ENCODE measurements at places on chromosomes 5 and 9.

GRCh38 chr9:35367451-35367850, 122.5 kb upstream of the RUSC2 start:
- DNase-seq = no peak

DNA sequence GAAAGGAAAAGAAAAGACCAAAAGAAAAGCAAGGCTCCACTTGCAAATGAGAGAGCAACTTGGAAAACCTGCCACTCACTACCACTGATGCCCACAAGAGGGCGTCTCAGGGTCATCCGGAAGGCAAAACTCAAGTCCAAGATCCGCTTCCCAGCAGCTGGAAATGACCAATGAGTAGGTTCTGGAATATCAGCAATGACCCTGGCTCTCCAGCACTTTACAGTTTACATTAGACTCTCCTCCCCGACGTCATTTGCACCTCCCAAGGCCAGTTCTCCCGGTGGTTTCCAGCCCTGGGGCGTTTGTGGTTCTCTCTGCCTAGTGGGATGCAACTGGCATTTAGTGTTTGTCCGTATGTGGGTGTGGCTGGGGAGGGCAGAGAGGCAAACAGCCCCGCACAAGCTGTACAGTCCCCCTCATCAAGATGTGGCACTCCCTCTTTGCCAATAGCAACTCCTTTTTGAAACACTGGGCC, 193.8 kb upstream of the ZNF618 start:
- DNase-seq = peak; percentile 4

DNA sequence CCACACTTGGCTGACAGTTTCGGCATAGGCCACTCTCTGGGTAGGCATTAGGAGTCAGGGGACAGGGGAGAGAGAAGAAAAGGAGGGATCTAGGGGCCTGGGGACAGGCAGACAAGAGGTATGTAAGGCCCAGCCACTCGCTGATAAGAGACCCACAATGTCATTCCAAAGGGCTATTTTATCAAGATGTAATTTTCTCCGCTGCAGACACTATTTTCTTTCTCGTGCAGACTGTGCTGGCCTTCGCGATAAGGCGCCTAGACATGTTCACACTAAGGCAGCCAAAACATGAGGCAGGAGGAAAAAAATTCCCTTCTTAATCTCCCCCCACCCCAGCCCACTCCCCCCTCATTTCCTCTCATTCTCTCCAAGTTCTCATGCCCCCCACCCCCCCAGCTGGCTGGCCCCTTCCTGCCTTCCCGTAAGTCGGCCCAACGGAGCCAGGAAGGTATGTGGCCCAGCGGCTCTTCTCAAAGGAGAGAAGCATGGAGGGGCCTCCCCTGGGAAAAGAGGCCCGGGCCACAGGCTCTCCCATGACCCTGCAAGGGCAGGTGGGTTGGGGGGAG, 44.9 kb upstream of the SYNPO start:
- no peak for DNase-seq

DNA sequence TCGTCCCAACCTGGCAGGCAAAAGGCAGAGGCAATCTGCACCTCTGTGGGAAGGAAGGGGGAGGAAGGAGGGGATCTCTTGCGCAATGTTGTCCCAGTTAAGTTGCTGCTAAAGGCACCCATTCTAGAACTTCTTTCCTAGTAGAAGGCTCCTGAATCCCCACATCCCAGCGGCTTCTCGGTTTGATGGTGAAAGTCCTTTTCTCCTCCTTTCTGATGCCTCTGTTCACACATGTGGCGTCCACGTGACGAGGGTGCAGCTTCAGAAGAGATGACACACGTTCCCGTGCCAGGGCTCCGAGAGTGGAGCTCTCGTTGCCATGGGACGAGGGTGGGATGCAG, 96.9 kb upstream of the FCN2 start:
- no peak for DNase-seq

DNA sequence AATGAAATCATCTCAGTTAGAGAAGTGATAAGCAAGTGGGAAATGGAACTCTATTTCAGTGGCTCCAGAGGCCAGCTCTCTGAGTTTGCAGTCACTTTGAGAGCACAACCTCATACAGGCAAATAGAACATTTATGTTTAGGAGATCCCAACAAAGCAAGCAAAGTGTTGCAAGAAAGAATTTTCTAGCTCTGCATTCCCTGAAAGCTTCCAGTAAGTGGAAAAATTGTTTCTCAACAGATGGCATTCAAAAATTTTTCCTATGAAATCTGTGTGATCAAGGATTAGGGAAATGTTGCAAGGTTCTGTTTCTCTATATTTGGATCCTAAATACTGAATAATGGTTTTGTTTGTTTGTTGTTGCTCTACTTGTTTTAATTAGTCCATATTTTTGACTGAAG, 764.2 kb upstream of the ZNF608 start:
- no peak for DNase-seq

DNA sequence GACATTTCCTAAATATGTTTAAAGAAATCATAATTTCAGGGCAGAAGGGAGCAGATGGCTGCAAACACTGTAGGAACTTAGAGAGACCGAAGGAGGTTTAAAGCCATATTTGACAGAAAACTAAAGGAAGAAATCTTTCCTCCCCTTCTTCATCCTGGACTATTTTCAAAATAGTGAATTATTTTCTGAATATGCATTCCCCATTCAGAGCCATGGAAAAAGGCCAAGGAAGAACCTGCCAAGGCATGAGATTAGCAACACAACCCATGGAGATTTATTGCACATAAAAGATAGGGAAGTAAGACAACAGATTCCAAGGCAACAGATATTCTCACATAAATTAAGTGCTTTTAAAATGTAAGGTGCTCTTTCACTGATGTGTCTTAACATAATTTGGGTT, 233.3 kb upstream of the ADAMTS16 start:
- no peak for DNase-seq

DNA sequence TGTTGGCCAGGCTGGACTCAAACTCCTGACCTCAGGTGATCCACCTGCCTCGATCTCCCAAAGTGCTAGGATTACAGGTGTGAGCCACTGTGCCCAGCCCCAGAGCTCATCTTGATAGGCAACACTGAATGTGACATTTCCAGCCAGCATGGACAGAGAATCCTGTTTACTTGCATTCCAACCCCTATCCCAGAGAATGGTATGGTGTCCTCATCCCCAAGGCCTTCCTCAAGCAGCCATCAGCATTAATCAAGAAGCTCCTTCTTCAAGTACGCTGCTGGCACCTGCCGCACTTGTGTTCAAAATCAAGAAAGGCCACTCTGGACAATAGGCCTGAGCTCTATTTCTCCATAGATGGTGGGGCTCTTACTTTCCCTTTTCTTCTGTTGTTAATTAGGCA, 40.2 kb downstream of the STARD4 start:
- no peak for DNase-seq

DNA sequence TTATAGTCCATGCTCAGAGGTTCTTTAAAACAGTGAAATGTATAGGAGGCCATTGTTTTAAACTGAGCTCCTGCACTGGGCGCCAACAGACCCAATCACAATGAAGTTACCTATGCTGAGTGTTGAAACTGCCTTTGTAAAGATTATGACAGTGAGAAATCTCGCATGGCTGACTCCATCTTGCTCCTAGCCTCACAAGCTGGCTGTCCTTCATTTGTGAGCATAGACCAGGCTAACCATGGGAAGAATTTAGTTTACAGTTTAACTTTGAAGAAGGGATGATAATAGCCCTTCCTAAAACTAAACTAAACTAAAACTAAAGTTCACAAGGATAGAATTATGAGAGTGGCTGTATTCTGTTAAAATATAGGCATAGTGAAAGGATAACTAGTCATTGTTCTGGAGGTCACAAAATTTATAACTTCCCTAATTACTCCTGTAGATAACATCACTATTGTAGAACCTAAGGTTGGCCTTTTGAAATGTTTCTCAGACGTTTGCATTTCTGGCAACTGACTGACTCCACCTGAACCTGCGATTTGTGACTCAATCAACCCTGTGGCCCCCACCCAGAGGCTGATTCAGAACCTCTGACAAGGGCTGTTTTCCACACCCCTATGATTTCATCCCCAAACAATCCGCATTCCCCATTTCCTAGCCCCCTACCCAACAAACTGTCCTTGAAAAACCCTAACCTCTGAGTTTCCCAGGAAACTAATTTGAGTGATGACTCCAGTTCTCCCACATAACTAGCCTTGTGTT, 59.1 kb downstream of the HMHB1 start:
- no peak for DNase-seq

- no peak for DNase-seq
Measured at GRCh38 chr5:136805466-136805865, 440.1 kb upstream of the TRPC7 start.

DNA sequence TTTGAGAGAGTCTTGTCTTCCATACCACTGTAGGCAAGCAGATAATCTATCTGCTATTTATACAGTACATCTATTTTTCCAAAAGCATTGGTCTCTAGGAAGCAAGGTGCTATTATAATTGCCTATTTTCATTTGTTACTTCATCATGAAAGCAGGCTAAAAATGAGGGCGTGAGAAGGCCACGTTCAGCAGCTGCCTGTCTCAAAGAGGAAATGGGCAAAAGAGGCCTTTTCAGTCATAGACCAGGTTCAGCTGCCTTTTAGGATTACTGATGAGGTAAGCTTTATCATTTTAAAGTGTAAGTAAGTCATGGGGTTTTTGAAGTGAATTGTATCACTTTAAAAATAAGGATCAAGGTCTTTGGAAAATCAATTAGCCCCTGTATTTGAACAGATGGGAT, 1091.1 kb upstream of the DMAC1 start:
- DNase-seq = no peak

DNA sequence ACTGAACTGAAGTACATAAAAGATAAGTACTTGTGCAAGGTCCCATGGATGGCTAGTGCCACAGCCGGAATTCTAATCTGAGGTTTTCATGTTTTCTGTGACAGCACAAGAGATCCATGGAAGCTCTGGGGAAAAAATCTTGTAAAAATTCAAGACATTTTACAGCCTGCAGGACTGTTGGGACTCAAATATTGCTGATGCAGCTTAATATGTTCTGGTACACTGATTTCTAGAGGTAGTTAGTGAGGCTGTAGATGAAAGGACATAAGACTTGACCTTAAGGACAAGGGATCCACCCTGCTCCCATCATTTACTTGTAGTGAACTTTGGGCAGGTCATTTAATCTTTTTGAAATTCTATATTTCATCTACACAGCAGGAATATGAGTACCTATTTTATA, 390.4 kb downstream of the TLE4 start:
- DNase-seq = no peak

GRCh38 chr5:999032-999501, 9.5 kb upstream of the NKD2 start:
- no peak for DNase-seq

GRCh38 chr5:14716755-14717752, 52.5 kb downstream of the OTULIN start:
- no peak for DNase-seq

DNA sequence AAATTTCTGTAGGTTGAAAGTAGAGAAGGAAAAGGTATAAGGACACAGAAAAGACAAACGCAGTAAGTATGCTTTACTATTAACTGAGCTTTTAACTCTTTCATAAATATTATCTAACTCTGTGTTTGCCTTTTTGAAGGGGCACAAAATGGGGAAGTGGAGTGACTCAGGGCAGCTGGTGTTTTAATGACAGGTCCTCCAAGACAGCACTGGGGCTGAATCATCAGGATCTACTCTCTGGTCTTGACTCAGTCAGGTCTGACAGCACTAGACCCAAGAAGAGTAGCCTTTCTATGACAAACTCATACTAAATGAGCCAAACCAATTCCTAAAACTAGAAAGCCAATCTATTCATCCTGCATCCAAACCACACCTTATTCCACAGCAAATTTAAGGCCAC, 102.2 kb downstream of the APTX start:
- DNase-seq = no peak

GRCh38 chr5:20683241-20683940, 695.4 kb upstream of the CDH18 start:
- DNase-seq = no peak

GRCh38 chr5:173458828-173459609, 130.8 kb upstream of the STC2 start:
- no peak for DNase-seq

- DNase-seq = no peak
Measured at GRCh38 chr9:128943832-128944620, 3.4 kb downstream of the DOLK start.

- DNase-seq = no peak
Measured at GRCh38 chr9:134645607-134646365, 4.2 kb downstream of the COL5A1 start.

GRCh38 chr5:89349246-89349980, 466.4 kb upstream of the MEF2C start:
- DNase-seq = no peak

- no peak for DNase-seq
Measured at GRCh38 chr9:115080242-115080641, 37.7 kb downstream of the TNC start.

DNA sequence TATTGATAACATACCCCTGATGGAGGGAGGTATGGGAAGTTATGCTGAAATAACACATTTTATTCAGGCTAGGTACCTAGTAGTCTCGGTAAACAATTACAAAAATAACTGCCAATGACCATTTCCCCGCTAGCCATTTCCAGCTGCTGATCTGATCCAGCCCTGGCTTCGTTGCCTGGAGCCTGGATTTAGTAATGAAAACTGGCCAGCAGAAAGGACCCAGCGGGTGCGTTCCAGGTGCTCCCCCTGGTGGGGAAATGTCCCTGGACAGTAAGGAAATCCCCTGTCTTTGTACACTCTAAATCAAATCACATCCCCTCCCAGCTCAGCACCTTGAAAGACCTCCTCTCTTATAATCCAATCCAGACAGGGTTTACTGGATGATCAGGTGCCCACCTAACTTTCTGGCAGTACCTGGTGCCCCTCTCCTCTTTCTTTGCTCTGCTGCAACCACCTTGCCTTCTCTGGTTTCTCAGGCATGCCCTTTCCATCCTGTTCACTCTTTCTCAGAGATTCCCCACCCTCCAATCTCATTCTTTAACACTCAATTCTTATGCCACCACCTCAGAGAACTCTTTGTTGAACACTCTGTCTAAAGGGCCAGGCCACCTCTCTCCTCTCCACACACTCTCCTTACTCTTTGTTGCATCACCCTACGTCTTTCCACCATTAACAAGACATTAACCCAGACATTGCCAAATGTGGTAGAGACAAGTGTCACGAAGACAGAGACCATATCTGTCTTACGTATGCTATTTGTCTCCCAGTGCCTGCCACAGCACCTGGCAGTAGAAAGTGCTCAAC, 50.1 kb upstream of the SMAD5 start:
- no peak for DNase-seq

DNA sequence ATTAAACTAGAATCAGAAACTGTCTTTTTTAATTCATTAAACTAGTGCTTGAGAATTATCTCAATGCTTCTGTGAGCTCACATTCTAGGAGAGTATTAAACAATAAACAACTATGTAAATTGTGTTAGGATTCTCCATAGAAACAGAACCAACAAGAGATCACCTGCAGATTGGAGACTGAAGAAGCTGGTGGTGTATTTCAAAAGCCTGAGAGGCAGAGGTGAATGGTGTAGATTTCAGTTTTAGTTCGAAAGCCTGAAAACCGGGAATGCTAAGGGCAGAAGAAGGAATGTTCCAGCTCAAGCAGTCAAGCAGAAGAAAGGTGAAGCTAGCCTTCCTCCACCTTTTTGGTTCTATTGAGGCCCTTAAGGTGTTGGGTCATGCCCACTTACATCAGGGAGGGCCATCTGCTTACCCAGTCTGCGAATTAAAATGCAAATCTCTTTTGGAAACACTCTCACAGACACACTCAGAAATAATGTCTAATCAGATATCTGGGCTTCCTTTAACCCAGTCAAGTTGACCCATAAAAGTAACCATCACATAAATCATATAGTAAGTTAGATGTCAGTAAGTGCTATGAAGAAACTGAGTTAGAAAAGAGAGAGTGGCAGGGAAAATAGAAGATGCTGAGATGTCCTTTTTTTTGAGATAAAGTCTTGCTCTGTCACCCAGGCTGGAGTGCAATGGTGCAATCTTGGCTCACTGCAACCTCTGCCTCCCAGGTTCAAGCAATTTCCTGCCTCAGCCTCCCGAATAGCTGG, 291.5 kb downstream of the ARRDC3 start:
- DNase-seq = no peak

All from NCI-H2081 treated with DMSO at 0.1 percent for 48 hours (cell line).